Activated CD4-positive, alpha-beta T cell treated with anti-CD3 and anti-CD28 coated beads for 4 hours (primary cell): ENCODE measurements at places on chromosomes 1 and 21.

GRCh38 chr1:156320560-156320959 lies 17.5 kb downstream of the CCT3 start:
- DNase-seq, result no peak

DNA sequence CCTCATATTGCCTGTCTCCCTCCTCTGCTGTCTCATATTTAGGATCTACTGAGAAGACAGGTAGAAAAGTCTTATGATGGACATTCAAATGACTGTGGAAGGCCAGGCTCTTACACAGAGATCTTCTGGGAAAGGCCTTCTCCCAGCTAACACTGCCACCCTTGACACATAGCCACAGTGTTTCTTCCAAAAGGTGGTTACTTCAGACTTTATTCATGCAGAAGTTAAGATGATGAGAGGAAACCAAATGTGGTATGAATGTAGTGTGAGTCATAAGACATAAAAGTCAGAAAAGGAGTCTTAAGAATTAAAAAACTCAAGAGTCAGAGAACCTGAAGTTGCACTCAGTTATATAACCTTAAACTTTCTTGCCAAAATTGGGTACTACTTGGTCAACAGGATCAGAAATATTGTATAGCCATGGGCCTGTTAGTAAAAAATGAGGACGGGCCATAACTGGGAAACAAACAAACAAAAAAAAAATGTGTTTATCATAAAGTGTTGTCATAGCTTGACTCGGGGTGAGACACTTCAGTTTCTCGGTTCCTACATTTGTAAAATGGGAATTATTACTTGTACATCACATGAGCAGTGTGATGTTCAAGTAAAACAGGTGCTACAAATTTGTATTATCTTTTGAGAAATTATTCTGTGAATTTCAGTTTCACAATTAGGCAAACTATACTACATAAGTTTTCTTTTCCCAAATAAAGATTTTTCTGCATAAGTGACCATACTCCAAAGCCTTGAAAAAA lies 1.2 kb upstream of the DENND1B start:
- DNase-seq, result peak; percentile 25

GRCh38 chr1:246355411-246356230 lies 151.5 kb downstream of the SMYD3 start:
- no peak for DNase-seq

DNA sequence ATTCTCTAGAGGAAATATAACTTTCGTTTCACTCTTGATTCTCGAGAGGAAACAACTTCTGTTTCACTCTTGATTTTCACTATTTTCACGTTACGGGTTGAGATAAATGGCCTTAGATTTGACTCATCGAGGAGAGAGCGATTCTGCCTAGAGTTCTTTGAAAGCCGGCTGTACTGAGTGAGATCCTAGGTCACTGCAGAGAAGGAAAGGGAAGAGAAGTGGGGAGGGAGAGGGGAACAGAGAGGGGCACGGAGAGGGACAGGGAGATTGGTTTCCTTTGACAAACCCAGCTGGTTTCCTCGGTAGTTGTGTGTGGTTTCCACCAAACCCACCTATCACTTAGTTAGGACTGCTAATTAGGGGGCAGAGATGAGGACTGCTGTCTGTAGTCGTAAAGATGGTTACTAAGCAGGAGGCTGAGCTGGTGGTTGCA lies 21.6 kb upstream of the GPR137B start:
- no peak for DNase-seq

DNA sequence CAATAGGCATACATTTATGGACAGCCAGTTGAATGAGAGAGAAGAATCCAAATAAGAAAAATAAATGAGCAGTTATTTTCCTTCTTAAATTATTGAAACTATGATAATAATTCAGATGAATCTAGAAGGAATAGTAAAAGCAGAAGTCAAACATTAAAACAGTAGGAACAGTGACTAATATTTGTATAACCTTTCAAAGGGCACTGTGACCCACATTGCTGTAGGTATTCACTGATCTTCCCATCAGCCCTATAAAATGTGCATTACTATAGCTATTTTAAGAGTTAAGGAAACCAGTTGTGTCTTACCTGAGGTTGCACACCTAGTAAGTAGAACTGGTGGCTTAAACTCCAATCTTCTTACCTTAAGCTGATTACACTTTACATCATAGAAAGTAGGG lies 102.8 kb upstream of the ARTN start:
- DNase-seq, result no peak
